Stimulated activated naive CD8-positive, alpha-beta T cell treated with anti-CD3 and anti-CD28 coated beads, Interleukin-15, amount 100 ng/mL, for 72 hours (primary cell): ENCODE measurements at places on chromosomes 1 and 21.

GRCh38 chr21:41506611-41507520, 1.1 kb downstream of the TMPRSS2 start:
- DNase-seq: no peak

- DNase-seq: no peak
These were observed 75.0 kb downstream of the ATP6V1G3 start for GRCh38 chr1:198465201-198466144.

DNA sequence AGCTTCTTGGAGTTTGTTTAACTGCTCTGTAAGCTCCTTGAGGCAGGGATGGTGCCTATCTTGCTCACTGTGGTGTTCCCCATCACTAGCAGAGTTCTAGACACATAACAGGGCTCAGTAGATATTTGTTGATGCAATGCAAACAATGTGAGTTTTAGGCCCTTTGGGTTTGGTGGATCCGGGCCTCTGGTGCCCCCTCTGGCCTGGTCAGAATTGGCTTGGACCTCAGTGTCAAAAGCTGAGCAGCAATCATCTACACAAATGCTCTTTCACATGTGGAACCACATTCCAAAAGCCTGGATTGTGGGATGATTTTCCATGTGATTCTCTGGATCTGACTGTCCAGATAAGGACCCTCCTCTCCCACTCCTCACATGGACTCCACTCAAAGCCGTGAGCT, 53.4 kb upstream of the BCAR3 start:
- no peak for DNase-seq

- no peak for DNase-seq
These were observed 134.9 kb downstream of the CLEC20A start for GRCh38 chr1:178361847-178362246.

DNA sequence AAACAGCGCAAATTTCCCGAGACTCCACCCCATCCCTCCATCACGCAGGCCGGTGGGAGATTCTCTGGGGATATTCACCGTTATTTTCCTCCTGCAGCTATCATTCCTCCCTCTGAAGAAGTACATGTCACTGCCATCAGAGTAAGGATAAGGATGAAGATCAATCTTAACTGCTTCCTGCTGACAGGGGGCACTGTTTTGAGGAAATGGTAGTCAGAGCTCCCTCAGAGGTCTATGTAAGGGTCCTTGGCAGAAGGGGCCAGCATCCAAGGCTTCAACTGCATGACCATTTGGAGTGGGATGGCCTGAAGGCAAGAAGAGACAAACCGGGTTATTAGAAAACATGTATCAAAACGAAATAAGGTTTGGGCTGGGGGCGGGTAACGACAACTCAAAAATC, 111.5 kb downstream of the KCNK1 start:
- DNase-seq: no peak

DNA sequence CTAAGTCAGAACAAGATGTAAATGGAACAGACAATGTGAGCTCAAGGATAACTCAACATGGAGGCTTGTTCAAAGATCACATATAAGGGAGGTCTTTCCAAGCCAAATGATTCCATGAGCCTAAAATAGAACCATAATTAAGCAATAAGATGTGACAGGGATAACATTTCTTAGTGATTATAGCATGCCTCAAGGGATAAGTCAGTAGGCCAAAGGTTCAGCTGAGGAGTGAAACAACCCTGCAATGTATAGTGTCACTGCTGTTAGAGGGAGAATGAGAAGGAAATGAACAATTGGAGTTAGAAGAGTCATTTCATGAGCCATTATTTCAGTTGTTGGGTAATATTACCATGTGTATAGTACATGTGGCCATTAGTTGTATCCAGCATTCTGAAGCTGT, 25.0 kb downstream of the GORAB start:
- DNase-seq: no peak

- DNase-seq: no peak
These were observed 12.9 kb upstream of the MPC2 start for GRCh38 chr1:167949785-167950184.

GRCh38 chr1:5161372-5161771, 507.0 kb downstream of the AJAP1 start:
- DNase-seq: no peak

DNA sequence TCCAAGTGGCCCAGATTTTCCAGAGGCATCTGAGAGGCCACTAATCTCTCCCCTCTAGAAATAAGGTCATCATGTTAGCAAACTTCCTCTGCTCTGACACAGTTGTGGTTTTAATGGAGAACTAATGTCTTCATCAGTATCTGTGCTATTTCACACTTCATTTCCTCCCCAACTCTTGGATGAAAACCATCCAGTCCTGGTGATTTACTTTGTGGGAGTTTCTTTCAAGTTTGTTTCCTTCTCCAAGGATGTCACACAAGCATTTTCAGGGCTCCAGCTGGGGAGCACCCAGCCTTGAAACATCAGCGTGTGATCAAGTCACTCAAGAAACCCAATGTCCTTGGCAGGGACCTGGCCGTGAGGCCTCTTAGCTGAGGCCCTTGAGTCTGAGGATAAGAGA, 38.8 kb downstream of the TBX15 start:
- no peak for DNase-seq

DNA sequence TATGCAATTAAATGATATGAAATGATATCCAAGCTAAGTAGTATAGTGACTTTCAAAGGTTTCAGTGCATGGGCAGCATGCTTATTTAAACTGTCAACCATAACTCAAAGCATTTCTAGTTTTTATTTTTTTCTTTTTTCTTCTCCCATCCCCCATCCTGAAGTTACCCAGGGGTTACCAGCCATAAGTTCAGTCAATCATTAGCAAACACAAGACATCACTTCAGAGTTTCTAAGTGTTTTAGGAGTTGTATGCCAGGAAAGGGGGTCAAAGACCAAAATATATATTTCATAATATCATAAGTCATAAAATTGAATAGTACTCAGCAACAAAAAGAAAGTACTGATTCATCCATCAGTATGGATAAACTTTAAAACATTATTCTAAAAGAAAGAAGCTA, 28.7 kb downstream of the DHX9 start:
- DNase-seq: no peak

DNA sequence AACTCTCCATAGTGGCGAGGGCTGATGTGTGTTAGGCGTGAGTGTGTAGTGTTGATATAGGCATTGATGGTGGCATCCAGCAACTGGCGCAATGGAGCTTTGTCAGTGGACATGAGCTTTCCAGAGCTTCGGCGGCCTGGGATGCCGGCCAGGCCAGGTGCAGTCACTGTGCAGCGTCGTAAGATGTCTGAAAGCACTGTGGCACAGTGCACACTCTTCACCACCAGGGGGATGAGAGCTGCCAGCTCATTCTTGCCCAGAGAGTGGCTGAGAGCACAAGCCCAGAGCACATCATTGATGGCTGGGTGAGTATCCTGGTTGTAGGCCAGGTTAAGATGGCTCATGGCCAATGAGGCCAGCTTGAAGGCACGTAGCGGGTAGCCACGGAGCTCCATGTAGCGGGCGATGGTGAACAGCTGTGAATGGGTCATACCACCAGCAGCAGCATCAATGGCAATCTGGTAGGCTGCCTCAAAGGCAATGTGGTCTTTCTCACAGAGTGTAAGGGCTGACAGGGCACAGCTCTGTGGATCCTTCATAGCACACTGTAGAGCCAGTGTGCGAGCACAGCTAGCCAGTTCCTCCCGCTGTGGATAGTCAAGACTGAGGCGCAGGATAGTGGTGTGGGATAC, 6.7 kb downstream of the UROD start:
- peak; percentile 55 for DNase-seq

- no peak for DNase-seq
These were observed 201.2 kb upstream of the PTGFR start for GRCh38 chr1:78289603-78290002.

DNA sequence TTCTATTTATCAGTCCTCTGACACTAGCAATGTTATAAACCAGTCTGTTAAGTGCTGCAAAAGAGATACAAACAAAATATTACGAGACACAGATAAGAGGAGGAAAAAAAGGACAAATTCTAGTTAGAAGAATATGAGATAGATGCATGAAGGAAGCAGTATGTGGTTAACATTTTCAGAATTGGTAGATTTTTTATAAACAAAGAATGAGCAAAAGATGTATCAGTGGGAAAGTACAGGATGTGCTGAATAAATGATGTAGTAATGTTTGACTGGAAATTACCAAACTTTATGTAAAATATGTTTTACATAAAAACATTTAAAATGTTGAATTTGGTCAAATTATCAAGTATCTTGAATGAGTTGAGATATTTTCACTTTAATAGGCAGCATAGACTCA, 574.2 kb downstream of the NUF2 start:
- no peak for DNase-seq

DNA sequence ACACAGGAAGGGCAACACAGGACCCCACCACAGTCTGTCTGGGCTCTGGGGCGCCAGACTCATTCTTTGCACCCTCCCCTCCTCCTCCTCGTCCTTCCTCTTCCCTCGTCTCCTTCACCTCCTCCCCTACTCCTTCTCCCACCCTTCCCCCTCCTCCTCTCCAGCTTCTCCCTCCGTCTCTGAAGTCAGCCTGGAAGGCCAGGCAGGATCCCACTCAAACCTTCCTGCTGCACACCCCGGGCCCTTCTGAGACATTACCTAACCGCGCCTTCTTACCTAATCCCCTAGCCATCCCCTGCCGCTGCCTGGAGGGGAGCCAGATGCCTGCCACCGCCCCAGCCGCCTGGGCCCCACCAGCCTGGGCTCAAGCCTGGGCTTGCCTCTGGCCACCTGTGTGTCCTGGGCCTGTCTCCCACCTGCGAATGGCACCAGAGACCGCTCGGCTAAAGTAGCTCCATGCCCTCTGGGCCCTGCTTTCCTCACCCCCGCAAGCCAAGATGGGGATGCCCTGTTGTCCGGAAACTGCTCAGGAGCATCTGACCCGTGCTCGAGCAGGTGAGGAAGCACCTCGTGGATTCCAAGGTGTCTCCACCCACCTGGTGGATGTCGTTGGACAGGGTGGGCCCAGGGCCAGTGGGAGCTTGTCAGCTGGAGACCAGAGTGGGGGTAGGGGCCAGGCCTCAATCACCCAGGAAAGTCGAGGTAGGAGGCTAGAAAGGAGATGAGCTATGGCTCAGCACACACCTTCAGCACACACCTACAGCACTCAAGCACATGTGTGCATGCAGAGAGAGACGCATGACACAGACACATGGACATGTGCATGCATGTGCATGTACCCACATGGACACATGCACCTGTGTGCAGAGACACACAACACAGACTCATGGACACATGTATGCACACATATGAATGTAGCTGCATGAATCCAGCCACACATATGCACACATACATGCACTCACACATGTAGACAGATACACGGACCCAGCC, 31.9 kb downstream of the WNT9A start:
- DNase-seq: no peak

- no peak for DNase-seq
These were observed 9.0 kb upstream of the SMIM1 start for GRCh38 chr1:3763351-3764125.

GRCh38 chr1:88698764-88699163, 14.7 kb downstream of the PKN2 start:
- no peak for DNase-seq

GRCh38 chr21:30620522-30620921, at the start of gene KRTAP20-4:
Gene KRTAP20-4, plus strand, starts transcription at chr21:30620627.
- DNase-seq: no peak
